Cardiac muscle cell (in vitro differentiated cells and primary cell): ENCODE measurements at places on chromosomes 5 and 9. TPM values are rescaled to one million over a fixed set of nuclear protein-coding genes. Genes with fewer than 3 reads are reported as not detected.

- no peak overlapping the region for H3K4me3 ChIP-seq
- H3K36me3 ChIP-seq = no peaks in the 10 kb centered on the region
- H3K27me3 ChIP-seq = no peaks in the 10 kb centered on the region
- H3K27ac ChIP-seq = no peak overlapping the region
- H3K4me1 ChIP-seq = no peaks in the 10 kb centered on the region
These were observed 268.0 kb upstream of the KIF2A start for GRCh38 chr5:62038024-62038423.

- no peaks in the 10 kb centered on the region for H3K27me3 ChIP-seq
- H3K4me1 ChIP-seq = no peaks in the 10 kb centered on the region
- no peak overlapping the region for H3K27ac ChIP-seq
These were observed 605.1 kb upstream of the DAB2 start for GRCh38 chr5:40029711-40030495.

DNA sequence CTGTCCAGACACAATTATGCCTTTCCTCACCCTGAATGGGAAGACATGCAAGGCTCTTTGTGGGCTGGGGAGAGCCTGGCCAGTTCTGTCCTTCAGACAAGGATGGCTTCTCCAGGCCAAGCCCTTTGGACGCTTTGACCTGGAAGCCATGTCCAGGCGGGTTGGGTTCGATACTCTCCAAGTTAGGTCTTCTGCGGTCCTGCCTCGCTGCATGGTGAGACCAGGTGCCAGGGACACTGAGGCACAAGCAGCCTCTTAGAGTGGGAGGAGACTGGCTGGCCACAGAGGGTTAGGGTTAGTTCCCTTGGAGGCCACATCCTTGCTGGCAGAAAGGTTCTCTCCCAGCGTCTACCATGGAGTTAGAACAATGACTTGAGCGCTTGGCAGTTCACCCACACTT, 67.6 kb downstream of the SHB start:
- no peak overlapping the region for H3K27ac ChIP-seq
- no peaks in the 10 kb centered on the region for H3K36me3 ChIP-seq
- H3K4me1 ChIP-seq = peaks cover 32% of the 10 kb centered on the region

- H3K4me1 ChIP-seq = peaks cover 20% of the 10 kb centered on the region
- no peak overlapping the region for H3K27ac ChIP-seq
- peaks cover 13% of the 10 kb centered on the region for H3K36me3 ChIP-seq
- DNase-seq = no peak
- no peak overlapping the region for H3K4me3 ChIP-seq
These were observed 1.4 kb upstream of the KDM3B start for GRCh38 chr5:138351056-138351455.

GRCh38 chr5:3995954-3996619, 400.5 kb downstream of the IRX1 start:
- DNase-seq = no peak
- H3K36me3 ChIP-seq = no peaks in the 10 kb centered on the region
- peaks cover 15% of the 10 kb centered on the region for H3K27me3 ChIP-seq
- no peak overlapping the region for H3K27ac ChIP-seq
- no peak overlapping the region for H3K4me3 ChIP-seq

Gene CCDC183
- total RNA-seq = 32.4 and 49.3 TPM in 2 replicates

Gene LCN6
- not detected in 2 replicates for total RNA-seq
